ENCODE measurements at places on chromosomes 16 and 17. TPM values are rescaled to one million over a fixed set of nuclear protein-coding genes. Genes with fewer than 3 reads are reported as not detected.
A peak's percentile ranks its signal among the peaks of the same experiment; 100 is the strongest.

- H3K4me1 ChIP-seq: no peaks in the 10 kb centered on the region
- no peak overlapping the region for H3K27ac ChIP-seq
- no peaks in the 10 kb centered on the region for H3K27me3 ChIP-seq
- peaks cover 70% of the 10 kb centered on the region for H3K36me3 ChIP-seq
Measured at GRCh38 chr16:8631373-8631772, 9.9 kb downstream of the METTL22 start.

GRCh38 chr16:2296661-2297505, 29.0 kb upstream of the RNPS1 start:
- H3K36me3 ChIP-seq: no peaks in the 10 kb centered on the region
- DNase-seq: peak; percentile 74
- H3K4me1 ChIP-seq: no peaks in the 10 kb centered on the region
- H3K4me3 ChIP-seq: no peak overlapping the region

DNA sequence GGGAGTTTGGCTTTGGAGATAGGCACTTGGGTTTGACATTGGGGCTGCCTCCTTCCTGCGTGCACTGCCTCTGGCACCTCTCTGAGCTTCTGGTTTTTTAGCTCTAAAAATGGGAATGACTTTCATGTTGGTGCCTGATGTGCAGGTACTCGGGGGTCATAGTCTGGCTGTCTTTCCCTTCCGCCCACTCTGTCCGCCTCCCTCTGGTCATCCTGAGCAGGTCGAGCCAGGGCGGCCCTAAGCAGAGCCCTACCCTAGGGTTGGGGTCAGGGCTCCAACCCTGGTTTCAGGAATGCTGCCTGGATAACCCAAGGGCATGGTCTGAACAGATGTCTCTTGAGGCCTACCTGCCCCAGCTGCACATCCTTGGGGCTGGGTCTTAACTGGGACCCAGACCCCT, 64.8 kb downstream of the CMIP start:
- no peak overlapping the region for H3K4me3 ChIP-seq
- no peaks in the 10 kb centered on the region for H3K27me3 ChIP-seq
- H3K27ac ChIP-seq: no peak overlapping the region

DNA sequence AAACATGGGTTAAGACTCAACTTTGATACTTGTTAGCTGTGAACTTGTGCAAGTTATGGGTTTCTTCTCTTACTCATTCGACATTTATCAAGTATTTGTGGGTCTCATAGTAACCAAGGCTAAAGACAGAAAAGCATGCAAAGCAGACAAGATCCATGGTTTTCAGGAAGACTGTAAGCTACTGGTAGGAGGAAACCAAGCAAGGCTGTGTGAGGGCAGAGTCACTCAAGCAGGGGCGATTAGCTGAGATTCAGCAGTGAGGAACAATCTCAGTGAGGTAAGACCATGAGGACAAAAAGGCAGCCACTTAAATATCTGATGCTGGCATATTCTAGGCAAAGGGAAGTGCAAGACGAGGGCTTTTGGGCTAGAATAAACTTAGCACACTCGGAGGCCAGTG, 29.5 kb downstream of the MBTD1 start:
- H3K4me3 ChIP-seq: no peak overlapping the region
- H3K27me3 ChIP-seq: no peaks in the 10 kb centered on the region
- peak overlapping the region; percentile 37 for H3K27ac ChIP-seq
- no peaks in the 10 kb centered on the region for H3K36me3 ChIP-seq

DNA sequence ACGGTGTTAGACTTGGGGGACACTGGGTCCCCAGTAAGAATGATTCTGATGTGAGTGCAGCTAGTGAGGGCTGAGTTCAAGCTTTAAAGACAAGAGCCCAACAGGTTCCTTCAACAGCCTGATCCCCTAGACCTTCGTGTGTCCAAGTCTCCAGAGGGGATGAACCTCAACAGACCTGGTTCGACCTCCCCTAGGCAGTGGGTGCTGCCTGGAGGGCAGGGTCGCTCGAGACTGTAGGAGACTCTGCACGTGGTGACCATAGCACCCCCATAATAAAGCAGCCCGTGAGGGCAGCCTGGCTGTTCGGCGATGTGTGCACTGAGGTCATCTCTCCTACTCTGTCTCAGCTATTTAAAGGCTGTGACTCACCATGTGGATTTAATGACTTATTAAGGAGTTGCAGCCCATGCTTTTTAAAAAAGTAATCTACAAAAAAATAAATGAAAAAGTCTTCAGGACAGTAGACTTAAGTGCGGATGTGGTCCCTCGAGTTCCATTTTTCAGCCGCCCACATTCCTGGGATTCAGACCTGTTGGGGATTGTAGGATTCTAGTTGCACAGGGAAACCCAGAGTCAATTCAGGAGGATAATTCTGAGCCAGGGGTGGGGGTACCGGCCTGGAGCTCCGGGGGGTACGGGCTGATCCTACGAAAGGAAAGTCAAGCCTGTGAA, 23.4 kb upstream of the METRNL start:
- no peaks in the 10 kb centered on the region for H3K27me3 ChIP-seq
- DNase-seq: no peak
- no peaks in the 10 kb centered on the region for H3K4me1 ChIP-seq
- no peak overlapping the region for H3K27ac ChIP-seq
- no peaks in the 10 kb centered on the region for H3K36me3 ChIP-seq

The LRRC37A gene
- total RNA-seq: 0.78 TPM
